ENCODE measurements at places on chromosomes 5 and 9. TPM values are rescaled to one million over a fixed set of nuclear protein-coding genes. Genes with fewer than 3 reads are reported as not detected.

DNA sequence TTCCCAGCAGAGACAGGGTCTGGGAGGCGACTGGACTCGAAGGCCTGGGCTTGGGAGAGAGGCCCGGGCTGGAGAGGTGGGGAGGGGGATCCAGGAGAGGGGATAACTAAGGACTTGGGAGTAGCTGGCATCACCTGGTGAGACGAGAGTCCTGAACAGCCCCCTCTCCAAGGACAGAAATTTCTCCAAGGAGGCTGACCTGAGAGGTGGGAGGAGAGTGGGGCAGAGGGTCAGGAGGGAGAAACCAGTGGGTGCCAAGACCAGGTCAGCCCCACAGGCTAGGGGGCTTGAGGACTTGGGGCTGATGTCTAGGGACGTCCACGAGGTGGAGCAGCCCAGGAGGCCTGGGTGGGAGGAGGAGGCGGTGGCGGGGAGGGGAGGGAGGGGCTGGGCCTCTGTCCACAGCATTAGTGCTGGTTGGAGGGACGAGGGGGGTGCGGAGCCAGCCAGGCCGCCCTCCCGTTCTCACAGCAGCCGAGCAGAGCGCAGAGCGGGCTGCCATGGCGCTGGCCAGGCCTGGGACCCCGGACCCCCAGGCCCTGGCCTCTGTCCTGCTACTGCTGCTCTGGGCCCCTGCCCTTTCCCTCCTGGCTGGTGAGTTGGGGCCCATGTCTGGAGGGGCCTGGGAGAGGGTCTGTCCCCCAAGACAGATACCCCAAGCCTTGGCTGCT is at the start of gene CRB2:
Gene CRB2 (plus strand): TSS at position 437 of the 671 bp plus-strand sequence. CDS start 64 bp downstream, at position 501.
- ATAC-seq: no peak

DNA sequence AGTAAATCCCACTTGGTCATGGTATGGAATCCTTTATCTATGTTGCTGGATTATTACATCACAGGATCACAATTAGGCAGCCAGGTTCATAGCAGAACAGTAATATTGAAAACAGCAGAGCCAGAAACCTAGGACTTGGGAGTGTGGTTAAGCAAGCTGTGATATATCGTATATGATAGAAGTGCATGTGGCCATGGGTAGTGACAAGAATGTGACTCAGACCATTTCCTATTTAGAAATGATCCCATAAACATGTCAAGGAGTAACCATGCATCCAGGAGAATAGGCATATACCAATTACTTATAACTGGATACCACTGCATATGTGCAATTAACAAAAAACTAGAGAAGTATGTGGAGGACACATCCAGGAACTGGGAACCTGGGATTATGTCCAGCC is 31.2 kb downstream of the AMBP start:
- no peak for ATAC-seq

- no peak for ATAC-seq
Observed at GRCh38 chr9:14978022-14979000, 68.1 kb upstream of the FREM1 start.

DNA sequence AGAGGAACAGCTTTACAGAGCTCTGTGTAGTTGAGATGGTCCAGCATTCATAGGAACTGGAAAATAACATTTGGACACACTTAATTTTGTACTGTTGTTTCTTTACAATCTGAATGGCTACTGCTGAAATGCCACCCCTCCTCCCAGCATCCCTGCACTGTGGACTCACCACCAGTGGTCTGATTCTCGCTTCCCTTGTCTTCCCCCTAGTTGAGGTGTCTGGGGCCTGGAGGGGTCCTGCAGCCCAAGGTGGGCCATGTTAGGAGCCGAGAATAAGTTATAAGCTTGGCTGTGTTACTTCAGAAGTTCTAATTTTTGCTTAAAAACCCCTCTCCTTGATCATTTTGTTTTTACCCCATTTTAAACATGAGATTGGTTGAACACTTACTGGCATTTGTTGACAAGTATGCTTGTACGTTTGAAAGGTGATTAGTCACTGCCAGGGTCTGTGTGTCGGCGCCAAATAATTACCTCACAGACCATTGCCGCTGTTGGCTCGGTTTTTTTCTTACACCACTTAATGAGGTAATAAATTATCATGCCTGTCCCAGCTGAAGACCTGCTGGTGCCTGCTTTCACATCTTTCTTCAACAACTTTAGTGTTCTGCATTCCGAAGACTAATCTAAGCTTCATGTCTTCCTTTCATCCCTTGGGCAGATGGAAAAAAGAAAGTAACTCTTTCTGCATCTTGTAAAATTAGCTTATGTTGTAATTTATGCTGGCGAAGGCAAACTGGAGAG is 65.8 kb downstream of the MCCC2 start:
- peak; percentile 28 for ATAC-seq

DNA sequence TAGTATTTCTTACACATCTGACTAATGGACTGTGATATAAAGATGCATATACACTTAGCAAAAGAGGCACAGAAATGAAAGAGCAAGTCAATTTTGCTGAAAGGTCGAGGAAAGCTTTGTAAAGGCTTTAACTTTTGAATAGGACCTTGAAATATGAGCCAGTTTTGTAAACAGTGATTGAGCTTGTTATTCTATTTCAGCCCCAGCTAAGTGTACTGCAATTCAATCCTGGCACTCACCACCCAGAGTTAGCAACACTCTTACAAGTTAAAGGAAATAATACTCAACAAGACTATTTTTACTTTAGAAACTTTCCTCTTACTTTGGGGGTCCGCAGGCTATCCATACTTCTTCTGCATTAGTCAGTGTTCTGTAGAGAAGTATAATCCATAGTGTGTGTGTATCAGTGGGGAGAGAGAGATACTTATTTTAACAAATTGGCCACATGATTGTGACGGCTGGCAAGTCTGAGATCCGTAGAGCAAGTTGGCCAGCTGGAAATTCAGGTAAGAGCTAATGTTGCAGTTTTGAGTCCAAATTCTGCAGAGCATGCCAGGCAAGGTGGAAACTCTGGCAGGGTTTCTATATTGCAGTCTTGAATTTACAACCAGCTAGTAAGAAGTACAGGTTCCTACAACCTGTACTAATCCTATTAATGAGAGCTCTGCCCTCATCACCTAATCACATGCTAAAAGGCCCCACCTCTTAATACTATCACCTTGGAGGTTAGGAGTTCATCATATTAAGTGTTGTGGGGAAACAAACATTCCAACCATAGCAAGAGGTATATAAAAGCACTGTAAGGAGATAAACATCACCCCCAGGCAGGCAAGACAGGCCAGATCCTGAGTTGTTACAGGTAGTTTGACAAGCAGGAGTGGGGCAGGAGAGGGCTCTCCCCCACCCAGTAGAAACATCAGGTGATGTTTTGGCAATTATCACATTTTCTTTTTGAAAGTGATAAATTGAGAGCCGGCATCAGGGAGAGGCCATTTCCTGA is 33.6 kb downstream of the IL7R start:
- ATAC-seq: peak; percentile 53

- no peak for ATAC-seq
Observed at GRCh38 chr5:163821142-163821541, 315.7 kb downstream of the MAT2B start.

DNA sequence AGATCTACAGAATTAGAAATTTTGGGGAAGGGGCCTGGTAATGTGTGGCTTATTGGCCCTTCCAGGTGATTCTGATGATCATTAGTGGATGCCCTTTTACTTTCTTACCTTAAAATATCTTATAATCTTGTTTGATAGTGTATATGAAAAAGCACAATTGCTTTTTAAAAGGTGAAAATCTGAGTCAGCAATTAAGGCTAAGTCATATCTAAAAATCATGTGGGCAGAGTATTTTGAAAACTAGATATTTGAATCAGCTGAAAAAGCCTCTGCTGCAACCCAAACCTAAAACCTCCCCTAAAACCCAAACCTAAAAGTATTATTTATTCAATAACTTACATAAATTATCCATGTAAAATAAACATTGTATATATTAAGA is 359.8 kb downstream of the PDE4D start:
- no peak for ATAC-seq

GRCh38 chr9:2879803-2880202 is 35.9 kb upstream of the PUM3 start:
- no peak for ATAC-seq

- peak; percentile 83 for ATAC-seq
Observed at GRCh38 chr5:74424162-74424868, 216.2 kb downstream of the ENC1 start.

DNA sequence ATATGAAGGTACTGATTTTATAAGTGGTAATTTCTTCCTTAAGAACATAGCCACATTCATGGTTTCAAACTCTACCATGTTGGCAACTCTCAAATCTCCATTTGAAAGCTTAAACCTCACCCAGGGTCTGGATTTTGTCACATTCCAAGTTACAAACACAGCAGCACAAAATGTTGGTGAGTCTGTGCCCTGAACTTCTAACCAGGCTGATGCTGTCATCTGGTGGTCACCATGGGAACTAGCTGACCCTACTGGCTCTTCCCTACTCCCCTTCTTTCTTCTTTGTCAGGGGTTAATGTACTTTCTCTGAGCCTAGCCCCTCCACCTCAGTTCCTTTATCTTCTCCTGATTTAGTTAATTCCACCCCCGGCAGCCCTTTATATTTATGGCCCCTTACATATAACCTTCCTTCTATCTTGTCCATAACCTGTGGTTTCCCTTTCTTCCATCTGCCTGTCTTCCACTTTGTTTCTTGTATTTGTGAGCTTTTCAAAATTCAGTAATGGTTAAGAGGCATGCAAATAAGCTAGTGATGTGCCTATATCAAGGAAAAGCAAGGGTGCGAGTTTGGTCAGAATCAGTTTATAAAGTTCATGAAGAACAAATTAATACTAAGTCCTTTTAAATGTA is 35.9 kb downstream of the TGFBR1 start:
- peak; percentile 65 for ATAC-seq

DNA sequence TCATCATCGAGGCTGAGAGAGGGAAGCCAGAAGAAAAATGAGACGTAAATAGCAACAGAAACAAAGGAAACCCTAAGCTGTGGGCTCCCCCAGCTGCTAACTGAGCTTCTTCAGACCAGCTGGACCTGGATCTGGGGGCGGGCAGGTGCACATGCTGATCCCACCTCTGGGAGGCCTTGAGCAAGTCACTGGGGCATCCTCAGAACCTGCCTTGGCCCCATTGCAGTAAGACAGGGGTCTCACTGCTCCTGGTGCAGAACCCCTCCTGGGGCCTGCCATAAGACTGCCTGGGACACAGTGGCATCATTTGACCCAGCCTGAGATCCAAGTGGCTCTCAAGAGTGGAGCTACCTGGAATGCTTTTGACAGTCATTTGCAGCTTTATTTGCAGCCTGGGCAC is 77.4 kb downstream of the PHF2 start:
- ATAC-seq: no peak

DNA sequence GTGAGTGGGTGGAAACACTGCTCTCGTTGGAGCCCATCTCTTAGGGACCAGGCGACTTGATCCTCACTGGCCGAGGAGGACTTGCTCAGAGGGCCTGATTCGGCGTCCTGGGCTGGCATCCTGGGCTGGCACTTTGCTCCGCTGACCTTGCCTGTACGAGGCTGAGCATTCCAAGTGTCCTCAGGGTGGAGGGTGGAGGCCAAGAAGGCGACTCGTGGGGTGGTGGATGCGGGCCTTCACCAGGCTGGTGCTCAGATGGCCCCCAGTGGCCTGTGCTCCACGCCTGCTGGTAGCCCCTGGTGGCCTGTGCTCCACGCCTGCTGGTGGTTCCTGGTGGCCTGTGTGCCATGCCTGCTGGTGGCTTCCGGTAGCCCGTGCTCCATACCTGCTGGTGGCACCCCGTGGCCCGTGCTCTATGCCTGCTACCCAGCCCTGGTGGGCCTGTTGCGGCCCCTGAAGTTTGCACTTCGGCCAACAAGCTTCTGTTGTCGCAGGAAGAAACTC is 42.9 kb downstream of the PHF2 start:
- ATAC-seq: no peak

- no peak for ATAC-seq
Observed at GRCh38 chr5:129804705-129805104, 56.8 kb downstream of the MINAR2 start.

- ATAC-seq: no peak
Observed at GRCh38 chr9:124622882-124623281, 115.7 kb upstream of the NR5A1 start.

GRCh38 chr5:56589481-56589860 is 225.9 kb upstream of the MAP3K1 start:
- ATAC-seq: no peak

DNA sequence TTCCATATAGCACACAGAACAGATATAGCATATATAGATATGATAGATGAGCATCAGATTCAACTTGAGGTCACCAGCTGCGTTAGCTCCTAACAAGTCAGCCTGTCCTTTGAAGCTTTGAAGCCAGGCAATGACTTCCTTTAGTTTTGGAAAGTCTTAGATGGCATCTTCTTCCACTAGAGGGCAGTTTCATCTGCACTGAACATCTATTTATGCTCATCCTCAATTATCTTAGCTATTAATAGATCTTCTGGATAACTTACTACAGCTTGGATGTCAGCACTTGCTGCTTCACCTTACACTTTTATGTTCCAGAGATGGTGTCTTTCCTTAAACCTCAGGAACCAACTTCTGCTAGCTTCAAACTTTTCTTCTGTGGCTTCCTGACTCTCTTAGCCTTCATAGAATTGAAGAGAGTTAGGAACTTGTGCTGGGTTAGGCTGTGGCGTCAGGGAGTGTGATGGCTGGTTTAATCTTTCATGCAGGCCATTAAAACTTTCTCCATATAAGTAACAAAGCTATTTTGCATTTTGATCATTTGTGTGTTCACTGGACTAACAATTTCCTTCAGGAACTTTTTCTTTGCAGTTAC is 1401.4 kb downstream of the EFNA5 start:
- ATAC-seq: no peak

DNA sequence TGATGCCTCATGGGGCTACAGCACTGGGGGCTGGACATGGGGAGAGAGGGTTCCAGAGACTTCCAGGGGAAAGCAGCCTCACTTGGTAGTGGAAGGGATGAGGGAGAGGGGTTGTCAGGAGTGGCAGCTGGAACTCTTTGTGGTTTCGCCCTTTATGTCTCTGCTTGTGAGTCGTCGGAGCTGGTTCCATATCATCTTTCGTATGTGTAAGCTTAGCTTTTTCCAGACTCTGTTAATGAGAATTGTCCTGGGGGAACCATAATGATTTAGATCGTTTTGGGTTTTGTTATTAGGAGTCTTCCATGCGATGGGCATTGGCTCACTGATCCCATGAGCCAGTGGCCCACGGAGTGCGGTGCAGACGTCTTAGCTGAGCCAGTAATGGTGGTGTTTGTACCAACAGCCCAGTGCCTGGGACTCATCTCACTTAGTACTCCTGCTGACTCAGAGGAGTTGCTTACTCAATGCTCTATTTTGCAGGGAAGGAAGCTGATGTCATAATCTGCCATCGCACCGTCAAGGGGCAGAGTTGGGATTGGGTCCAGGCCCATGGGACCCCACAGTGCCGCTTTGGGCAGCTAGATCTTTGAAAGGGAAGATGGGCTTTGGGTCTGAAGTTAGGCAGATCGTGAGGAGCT is 48.5 kb downstream of the NEK6 start:
- ATAC-seq: no peak

- ATAC-seq: no peak
Observed at GRCh38 chr9:78630966-78631365, 334.0 kb downstream of the PSAT1 start.

RABGAP1 gene
- total RNA-seq: 39.6 TPM

MARCOL gene
- not detected for total RNA-seq

CCDC152 gene
- not detected for total RNA-seq

PRR16 gene
- 0.44 TPM for total RNA-seq

TNFSF15 gene
- 1.7 TPM for total RNA-seq

AFAP1L1 gene
- total RNA-seq: 3.0 TPM

SLC28A3 gene
- total RNA-seq: 7.0 TPM

GAPT gene
- total RNA-seq: 0.40 TPM

Measured in esophagus mucosa (tissue), 1 donor.